H7 (cell line): ENCODE measurements at places on chromosomes 5 and 9. TPM values are rescaled to one million over a fixed set of nuclear protein-coding genes. Genes with fewer than 3 reads are reported as not detected.

Gene SOHLH1
- total RNA-seq, result not detected in 2 replicates

Gene SPINK13
- total RNA-seq, result not detected in 2 replicates

Gene TMEM215
- 0.10 and 0.18 TPM in 2 replicates for total RNA-seq

Gene FAM153A
- total RNA-seq, result not detected in 2 replicates

Gene FKBP15
- 12.9 and 15.2 TPM in 2 replicates for total RNA-seq

Gene SOWAHA
- total RNA-seq, result 0.21 TPM in 1 of 2 replicates, not detected in the other

Gene PHF2
- total RNA-seq, result 10.3 and 10.6 TPM in 2 replicates

DNA sequence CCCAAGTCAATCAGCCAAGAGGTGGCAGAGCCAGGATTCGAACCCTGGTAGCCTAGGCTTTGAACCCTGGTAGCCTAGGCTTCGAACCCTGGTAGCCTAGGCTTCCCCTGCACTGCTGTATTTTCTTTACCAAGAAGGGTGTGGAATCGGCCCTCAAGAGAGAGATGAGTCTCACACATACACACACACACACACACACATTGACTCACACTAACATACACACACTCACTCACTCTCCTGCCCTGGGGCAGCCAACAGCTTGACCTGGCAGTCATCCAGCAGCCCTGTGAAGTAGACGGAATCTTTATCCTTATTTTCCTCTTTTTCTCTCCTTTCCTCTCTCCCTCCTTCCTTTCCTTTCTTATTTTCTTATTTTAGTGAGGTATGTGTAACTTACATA, 55.4 kb upstream of the RPL26L1 start:
- no peak for DNase-seq

GRCh38 chr5:10439692-10440091, 2.0 kb upstream of the ROPN1L start:
- DNase-seq, result no peak

- no peak for DNase-seq
These were observed 21.9 kb upstream of the KCNMB1 start for GRCh38 chr5:170411100-170411499.

GRCh38 chr9:8845376-8845775, 1045.8 kb upstream of the DMAC1 start:
- DNase-seq, result no peak

DNA sequence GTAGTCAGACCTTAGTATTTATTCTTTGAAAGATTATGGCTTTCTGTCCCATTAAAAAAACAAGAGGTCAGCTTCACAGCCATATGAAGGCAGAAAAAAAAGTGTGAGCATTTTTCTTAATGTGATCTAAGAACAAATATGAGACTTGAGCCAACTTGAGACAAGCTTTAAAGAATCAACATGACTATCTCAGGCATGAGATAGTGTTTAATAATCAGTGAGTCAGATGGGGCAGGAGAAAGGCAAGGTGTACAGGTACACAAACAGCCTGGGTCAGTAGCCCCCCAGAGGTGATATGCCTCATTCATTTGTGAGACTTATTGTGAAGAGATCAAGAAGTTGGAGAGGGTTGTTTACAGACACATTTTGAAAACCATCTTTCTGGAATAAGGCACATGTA, 83.6 kb downstream of the GDNF start:
- no peak for DNase-seq

DNA sequence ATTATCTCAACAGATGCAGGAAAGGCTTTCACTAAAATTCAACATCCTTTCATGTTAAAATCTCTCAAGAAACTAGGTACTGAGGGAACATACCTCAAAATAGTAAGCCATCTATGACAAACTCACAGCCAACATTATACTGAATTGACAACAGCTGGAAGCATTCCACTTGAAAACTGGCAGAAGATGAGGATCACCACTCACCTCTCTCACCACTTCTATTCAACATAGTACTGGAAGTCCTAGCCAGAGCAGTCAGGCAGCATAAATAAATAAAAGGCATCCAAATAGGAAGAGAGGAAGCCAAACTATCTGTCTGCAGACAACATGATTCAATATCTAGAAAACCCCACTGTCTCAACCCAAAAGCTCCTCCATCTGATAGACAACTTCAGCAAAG, 203.6 kb upstream of the GRAMD2B start:
- no peak for DNase-seq

GRCh38 chr9:83630938-83631457, 8.1 kb downstream of the IDNK start:
- peak; percentile 62 for DNase-seq

GRCh38 chr5:142684508-142685041, 1.3 kb downstream of the FGF1 start:
- DNase-seq, result peak; percentile 60

DNA sequence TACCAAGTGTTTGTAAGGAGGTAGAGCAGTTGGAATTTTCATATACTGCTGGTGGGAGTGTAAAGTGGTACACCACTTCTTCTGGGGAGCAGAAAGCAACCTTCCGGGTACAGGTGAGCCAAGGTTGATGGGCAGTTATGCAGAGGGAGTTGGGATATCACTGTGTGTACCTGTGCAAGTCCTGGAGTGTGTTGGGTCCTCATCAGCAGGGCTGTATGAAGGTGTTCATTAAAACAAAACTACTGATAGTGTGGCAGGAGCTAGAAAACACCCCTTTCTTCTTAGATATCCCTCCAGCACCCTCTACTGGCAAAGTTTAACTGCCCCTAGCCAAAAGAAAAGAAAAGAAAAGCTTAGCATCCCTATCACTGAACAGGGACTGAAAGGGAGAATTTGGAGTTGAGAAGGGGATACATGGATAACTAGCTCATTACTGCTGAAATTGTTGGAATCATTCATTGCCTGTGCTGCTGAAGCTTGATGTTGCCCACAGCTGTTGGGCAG, 10.7 kb downstream of the MARCHF6 start:
- DNase-seq, result no peak

- DNase-seq, result no peak
These were observed 168.0 kb downstream of the GAPVD1 start for GRCh38 chr9:125429476-125430160.

GRCh38 chr9:128587453-128587852, 35.1 kb downstream of the SPTAN1 start:
- no peak for DNase-seq

- peak; percentile 91 for DNase-seq
These were observed 13.0 kb downstream of the SUSD3 start for GRCh38 chr9:93071464-93071863.

- no peak for DNase-seq
These were observed 13.4 kb upstream of the CDK5RAP2 start for GRCh38 chr9:120593250-120593954.

DNA sequence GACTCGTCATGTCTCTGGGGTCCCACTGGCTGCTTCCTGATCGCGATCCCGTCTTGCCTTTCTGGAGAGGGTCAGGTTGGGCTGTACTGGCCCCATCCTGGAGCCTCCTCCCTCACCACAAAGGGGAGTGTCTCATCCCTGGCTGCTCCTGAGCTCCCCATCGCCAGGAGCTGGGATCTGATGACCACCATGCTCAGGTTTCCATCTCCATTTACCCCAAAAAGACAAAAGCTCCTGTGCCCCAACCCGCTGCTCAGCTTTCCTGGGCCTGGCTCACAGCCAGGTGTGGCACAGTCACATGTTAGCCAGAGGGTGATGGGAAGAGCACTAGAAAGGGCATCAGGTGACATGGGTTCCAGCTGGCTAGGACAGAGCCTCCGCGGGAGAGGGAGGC, 47.3 kb upstream of the CDKN2AIPNL start:
- peak; percentile 22 for DNase-seq
